Left lobe of liver (tissue), 2 donors: ENCODE measurements at places on chromosomes 1 and 21. TPM values are rescaled to one million over a fixed set of nuclear protein-coding genes. Genes with fewer than 3 reads are reported as not detected.

GRCh38 chr1:55378582-55378981 lies 163.4 kb upstream of the USP24 start:
- DNase-seq, result no peak

GRCh38 chr1:22174446-22175220 lies 31.7 kb upstream of the WNT4 start:
- no peak for DNase-seq

- no peak for DNase-seq
Observed at GRCh38 chr1:174358344-174358743, 89.4 kb upstream of the GPR52 start.

The SLC35F3 gene
- total RNA-seq, result 0.08 TPM

GRCh38 chr21:46003575-46004007 lies 22.0 kb downstream of the COL6A1 start:
- peak; percentile 42 for DNase-seq

The UBQLN4 gene
- 21.2 TPM for total RNA-seq

The ERICH3 gene
- 0.15 TPM for total RNA-seq

GRCh38 chr1:50700214-50700613 lies 259.9 kb downstream of the FAF1 start:
- DNase-seq, result no peak

DNA sequence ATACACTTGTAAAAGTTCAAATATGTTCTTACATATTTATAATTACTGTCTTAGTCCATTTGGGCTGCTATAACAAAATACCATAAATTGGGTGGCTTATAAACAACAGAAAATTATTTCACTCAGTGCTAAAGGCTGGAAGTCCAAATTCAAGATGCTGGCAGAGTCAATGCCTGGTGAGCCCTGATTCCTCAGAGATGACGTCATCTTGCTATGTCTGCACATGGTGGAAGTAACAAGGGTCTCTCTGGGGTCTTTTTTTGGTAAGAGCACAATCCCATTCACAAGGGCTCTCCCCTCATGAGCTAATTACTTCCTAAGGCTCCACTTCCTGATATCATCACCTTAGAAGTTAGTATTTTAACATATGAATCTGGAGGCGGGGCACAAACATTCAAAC lies 108.0 kb upstream of the DUSP10 start:
- no peak for DNase-seq

- DNase-seq, result no peak
Observed at GRCh38 chr1:176066709-176067108, 140.4 kb downstream of the COP1 start.

The TRNP1 gene
- 2.8 TPM for total RNA-seq

GRCh38 chr1:30998887-30999286 lies 66.6 kb downstream of the PUM1 start:
- DNase-seq, result no peak

DNA sequence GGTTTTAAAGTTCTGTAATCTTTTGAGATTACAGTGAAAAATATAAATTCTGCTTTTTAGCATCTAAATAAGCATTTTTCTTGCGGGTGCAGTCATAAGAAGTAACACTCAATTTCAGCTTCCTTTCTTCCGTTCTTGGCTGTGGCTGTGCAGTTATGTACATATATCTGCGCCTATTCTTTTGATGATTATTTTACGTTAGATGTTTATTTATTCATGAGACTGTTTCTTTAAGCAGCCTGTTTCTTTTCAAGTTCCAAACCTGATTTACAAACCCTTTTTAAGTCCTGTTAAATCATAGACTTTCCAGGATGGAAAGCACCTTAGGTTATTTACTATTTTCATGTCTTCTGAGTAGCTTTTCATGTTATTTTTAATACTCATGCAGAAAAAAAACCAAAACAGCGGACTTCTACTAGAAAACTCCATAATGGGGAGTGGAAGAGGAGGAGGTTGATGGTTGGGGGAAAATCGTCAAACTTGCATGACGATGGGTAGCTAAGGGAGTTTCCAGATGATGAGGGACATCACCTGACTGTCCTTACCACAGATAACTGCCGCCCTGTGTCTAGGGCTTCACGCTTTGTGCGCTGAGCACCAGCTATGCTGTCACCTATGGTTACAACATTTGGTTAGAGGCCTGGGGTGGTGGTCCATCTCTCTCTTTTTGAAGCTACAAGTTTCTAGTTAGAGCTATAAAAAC lies 2.6 kb downstream of the PRDM2 start:
- DNase-seq, result no peak

DNA sequence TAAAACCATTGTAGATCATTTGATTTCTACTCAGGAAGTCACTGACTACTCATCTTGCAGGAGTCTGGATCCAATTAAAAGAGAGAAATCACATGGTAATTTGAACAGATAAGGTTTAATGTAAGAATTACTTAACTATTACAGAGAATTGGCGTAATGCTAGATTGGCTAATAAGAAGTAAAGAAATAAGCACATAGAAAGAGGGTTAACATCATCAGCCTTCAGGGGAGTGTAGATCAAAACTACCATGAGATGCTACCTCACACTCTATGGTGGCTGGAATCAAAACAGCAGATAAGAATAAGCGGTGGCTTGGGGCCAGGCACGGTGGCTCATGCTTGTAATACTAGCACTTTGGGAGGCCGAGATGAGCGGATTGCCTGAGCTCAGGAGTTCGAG lies 11.7 kb downstream of the ST3GAL3 start:
- DNase-seq, result no peak

The RGL1 gene
- total RNA-seq, result 5.9 TPM

DNA sequence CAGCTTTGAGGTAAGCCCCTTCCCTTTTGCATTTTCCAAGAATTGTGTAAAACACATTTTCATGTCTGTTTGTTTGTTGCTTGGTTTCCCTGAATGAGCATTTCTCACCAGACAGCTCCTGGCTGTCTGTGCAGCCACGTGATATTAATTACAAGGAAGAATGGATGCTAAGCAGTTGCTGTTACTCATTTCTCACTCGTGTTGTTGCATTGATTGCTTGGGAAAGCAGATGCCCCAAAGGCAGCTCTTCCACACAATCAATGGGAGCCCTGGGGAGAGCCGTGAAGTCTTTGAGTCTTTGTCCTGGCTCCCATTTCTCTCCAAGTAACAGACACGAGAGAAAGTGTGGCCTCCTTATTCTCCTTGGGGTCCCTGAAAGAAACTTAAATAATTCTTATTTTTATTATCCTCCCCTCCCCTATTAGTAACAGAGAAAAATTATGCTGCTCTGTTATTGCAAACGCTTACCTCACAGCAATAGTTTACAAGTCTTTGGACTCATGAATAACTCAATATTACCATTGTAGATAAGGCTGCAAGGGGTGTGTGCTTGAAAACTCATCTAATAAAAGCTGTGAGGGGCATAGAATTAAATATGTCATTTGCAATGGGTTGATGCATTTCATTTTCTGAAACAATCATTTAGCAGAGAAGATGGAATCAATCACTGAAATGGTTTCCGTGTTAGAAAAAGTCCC lies 127.7 kb upstream of the CAMK1G start:
- DNase-seq, result no peak

DNA sequence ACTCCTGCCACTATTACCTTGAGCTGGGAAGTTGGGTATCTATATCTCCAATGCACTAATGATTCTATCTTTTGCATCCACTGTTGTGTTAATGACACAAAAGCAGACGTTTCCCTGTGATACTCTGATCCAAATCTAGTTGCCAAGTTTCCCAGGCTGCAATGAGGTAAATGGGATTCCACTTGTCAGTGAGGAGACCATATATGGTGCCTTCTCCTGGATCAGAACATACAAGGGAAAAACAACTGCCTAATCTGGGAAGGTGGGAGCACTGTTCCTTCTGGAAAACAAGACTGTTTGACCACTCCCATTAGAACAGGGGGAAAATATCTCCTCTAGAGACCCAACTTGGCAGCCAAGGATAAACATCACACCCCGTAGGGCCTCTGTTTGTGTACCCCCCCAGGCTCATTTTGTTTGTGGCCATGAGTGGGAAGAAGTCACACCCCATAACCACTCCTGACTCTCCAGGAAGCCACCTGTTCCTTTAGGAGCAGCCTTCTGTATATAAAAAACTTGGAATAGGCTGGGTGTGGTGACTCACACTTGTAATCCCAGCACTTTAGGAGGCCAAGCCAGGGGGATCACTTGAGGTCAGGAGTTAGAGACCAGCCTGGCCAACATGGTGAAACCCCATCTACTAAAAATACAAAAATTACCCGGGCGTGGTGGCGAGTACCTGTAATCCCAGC lies 28.5 kb upstream of the SLC6A9 start:
- DNase-seq, result no peak

GRCh38 chr1:155017946-155018316 lies 15.3 kb downstream of the ZBTB7B start:
- DNase-seq, result no peak

DNA sequence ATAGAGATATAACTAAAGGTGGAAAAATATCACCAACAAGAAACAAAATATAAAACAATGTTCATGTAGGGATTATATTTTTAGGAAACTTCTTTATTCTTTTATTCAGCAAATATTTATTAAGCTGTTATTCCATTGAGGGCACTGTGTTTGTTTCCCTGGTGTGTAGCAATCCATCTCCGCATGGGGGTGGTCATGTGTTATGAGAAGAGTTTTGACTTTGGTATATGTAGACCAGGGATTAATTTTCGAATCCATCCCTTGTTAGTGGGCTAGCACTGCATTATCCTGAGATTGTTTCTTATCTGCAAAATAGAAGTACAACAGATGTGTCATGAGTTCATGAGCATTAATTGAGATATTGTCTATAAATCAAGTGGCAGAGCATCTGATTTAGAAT lies 190.2 kb upstream of the LRRC7 start:
- no peak for DNase-seq

DNA sequence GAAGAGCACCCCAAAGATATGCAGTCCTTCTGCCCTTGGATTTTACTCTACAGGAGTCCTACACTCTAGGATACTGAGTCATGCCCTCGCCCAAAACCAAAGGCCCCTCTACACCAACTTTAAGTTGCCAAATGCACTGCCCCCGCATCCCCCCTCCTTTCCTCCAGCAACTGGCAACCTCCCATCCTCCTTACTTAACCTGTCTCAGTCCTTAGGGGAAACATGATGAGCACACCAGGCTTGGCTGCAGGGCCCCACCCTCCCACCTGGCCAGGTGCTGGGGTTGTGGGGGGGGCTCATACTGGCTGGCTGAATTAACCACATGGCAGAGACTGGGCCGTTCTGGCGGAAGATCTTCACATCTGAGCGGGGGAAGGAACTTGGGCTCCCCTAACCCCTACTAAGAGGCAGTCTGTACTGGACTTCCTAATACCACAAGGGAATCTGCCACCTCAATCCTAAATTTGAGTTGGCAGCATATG lies 1.2 kb downstream of the HDGF start:
- peak; percentile 61 for DNase-seq

DNA sequence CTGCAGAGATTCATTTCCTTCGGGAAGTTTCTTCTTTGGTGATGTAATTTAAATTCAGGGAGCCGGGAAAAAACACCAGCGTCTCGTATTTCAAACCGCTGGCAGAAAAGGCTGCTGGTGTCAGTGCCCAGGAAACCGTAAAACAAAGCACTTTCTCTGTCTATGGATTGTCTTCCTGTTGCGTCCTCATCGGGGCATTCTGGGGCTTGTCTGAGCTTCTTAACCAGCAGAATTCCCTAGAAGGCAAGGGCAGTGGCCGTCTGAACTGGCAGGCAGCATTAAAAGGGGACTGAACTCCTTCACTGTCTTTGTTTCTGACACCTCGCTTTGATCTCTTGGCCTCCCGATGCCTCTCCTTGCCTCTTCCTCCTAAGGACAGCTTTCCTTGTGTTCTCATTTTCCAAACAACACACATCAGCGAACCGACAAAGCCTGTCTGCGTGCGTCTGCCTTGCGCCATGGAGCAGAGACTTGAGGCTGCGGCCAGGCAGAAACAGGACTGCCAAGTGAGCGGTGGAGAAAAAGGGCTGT lies 391.6 kb upstream of the VAMP3 start:
- DNase-seq, result peak; percentile 12

The SVBP gene
- 6.9 TPM for total RNA-seq

The OR2W3 gene
- total RNA-seq, result not detected

GRCh38 chr1:41381692-41382479 lies 20.7 kb downstream of the FOXO6 start:
- no peak for DNase-seq
